ENCODE measurements at places on chromosomes 11 and 22. TPM values are rescaled to one million over a fixed set of nuclear protein-coding genes. Genes with fewer than 3 reads are reported as not detected.

Gene C11orf21
- total RNA-seq, result not detected

Gene C11orf86
- not detected for total RNA-seq

Gene POTEH
- not detected for total RNA-seq

Gene EMID1
- 10.0 TPM for total RNA-seq

Gene ADAMTS8
- not detected for total RNA-seq

Gene TTLL1
- total RNA-seq, result 9.2 TPM

Gene CELSR1
- total RNA-seq, result 20.2 TPM

Gene POU2AF3
- total RNA-seq, result not detected

Gene EI24
- 122 TPM for total RNA-seq

Gene TCN1
- not detected for total RNA-seq

Gene TRIM49D1
- total RNA-seq, result not detected

Gene RASSF7
- total RNA-seq, result 19.1 TPM

Gene PPFIA1
- 28.9 TPM for total RNA-seq

Gene MGAT3
- total RNA-seq, result not detected

Gene CADM1
- 0.34 TPM for total RNA-seq

Gene ATF4
- total RNA-seq, result 158 TPM

Gene VSIG10L2
- 0.09 TPM for total RNA-seq

Gene PGR
- total RNA-seq, result under 0.01 TPM

Gene SLC37A2
- 0.87 TPM for total RNA-seq

Gene SGSM1
- total RNA-seq, result 5.9 TPM

Gene SLC7A4
- not detected for total RNA-seq

Gene TAGLN
- 9.8 TPM for total RNA-seq

Gene DRD2
- total RNA-seq, result not detected

Gene AGBL2
- 0.09 TPM for total RNA-seq

Gene CARD10
- 70.0 TPM for total RNA-seq
